ENCODE measurements at places on chromosomes 6 and 20.

- no peak overlapping the region for H3K4me3 ChIP-seq
- H3K4me1 ChIP-seq: no peaks in the 10 kb centered on the region
- no peak overlapping the region for H3K27ac ChIP-seq
- no peak for DNase-seq
Measured at GRCh38 chr6:134464690-134465411, 146.9 kb upstream of the SGK1 start.

- no peaks in the 10 kb centered on the region for H3K27me3 ChIP-seq
- no peak overlapping the region for H3K4me3 ChIP-seq
- no peak overlapping the region for H3K27ac ChIP-seq
- no peak for DNase-seq
- H3K4me1 ChIP-seq: no peaks in the 10 kb centered on the region
Measured at GRCh38 chr6:153729189-153729588, 309.9 kb upstream of the OPRM1 start.

DNA sequence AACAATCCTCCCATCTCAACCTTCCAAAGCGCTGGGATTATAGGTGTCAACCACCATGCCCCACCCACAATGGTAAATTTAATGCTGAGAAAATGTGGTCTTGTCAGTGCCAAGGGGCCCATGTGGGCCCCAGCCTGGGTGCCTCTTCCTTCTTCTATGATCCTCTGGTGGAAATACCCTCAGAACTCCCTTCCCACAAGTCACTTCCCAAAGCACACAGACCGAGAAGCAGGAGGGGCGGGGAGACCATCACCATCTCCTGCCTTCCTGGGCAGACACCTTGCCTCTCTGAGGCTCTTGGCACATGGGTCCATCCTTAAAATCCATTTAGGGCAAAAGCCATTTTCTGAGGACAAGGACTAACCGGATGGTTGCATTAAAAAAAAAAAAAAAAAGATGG is 59.0 kb downstream of the NOL4L start:
- DNase-seq: no peak
- peaks cover 3% of the 10 kb centered on the region for H3K27me3 ChIP-seq
- H3K4me1 ChIP-seq: peaks cover 78% of the 10 kb centered on the region
- no peak overlapping the region for H3K27ac ChIP-seq

DNA sequence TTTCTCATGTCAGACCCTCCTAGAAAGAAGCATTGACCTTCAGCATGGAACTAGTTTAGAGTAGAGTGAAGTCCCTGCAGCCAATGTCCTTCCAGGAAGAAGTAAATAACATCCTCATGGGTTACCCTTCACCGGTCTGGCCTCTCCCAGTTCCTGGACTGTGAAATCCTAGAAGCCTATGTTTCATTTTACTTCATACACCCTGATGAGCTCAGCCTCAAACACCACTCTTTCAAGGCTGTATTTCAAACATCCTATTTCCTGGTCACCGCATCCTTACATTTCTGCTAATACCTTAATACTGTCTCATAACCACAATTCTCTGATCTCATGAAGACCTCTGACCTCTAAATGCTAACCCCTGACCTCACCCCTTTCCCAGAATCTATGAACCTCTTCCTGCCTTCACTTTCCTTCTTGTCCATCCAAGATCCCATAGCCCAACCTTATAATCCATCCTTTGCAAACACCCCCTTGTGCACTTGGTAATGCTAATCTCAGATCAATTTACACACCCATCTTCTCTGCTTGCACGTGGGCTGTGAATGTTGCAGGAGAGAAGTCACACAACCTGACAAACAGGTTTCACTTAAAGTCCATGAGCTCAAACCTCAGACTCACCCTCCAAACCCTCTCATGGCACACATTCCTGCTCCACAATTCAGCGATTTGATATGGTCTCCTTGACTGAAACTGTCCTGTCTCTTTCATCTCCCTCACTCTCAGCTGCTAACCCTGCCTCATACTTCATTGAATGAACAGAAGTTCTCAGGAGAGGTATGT is 30.2 kb downstream of the SLC2A10 start:
- DNase-seq: no peak
- no peak overlapping the region for H3K27ac ChIP-seq
- no peaks in the 10 kb centered on the region for H3K36me3 ChIP-seq
- peaks cover 4% of the 10 kb centered on the region for H3K4me1 ChIP-seq

GRCh38 chr20:24638591-24639548 is 169.4 kb downstream of the SYNDIG1 start:
- H3K27ac ChIP-seq: no peak overlapping the region
- no peaks in the 10 kb centered on the region for H3K36me3 ChIP-seq
- H3K4me3 ChIP-seq: no peak overlapping the region
- no peak for DNase-seq

GRCh38 chr20:9439806-9440205 is 74.6 kb upstream of the LAMP5 start:
- H3K27ac ChIP-seq: no peak overlapping the region
- H3K4me1 ChIP-seq: no peaks in the 10 kb centered on the region
- no peak for DNase-seq
- no peak overlapping the region for H3K4me3 ChIP-seq
- H3K36me3 ChIP-seq: peaks cover 9% of the 10 kb centered on the region

GRCh38 chr6:136923954-136924673 is 2.0 kb downstream of the SLC35D3 start:
- no peaks in the 10 kb centered on the region for H3K36me3 ChIP-seq
- H3K27ac ChIP-seq: no peak overlapping the region
- peaks cover 53% of the 10 kb centered on the region for H3K27me3 ChIP-seq
